Stimulated activated CD4-positive, alpha-beta T cell treated with anti-CD3 and anti-CD28 coated beads, TNF-alpha, amount 100 ng/mL, for 4 hours (primary cell): ENCODE measurements at places on chromosomes 1 and 21.

DNA sequence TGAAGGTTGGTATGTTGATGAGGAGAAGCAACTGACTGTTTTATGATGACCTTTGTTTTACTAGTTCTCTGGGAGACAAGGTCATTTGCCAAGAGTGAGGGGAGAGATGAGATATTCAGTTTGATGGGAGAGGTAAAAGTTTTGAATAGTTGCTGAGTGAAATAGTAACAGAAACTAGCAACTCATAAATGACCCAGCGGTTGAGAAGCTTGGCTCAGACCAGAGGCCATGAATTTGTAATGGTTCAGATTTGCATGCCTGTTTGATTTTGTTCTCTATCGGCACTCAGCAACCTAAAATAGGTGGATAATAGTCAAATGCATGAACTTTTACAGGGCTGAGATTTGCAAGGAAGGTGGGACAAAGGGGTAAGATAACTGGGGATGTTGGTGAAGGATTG lies 6.6 kb downstream of the CCDC30 start:
- DNase-seq = no peak

- DNase-seq = no peak
Observed at GRCh38 chr21:37159053-37159776, 86.2 kb downstream of the TTC3 start.

GRCh38 chr1:35575416-35575958 lies 2.4 kb downstream of the TFAP2E start:
- DNase-seq = no peak

DNA sequence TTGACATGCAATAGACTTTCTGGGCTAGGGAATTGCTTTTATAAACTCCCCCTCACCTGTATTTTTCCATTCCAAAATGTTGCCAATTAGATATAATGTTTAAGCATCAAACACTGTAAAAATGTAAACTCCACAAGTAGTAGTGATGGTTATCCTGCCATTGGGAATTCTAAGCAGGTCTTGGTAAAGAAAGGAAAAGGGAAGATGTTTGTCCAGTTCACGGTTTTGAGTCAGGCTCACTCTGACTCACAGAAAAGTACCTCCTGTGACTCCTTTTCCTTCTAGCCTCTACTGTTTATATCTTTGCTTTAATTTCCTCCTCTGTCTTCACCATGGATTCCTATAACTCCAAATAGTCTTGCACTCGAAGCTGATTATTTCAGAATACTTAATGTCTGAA lies 19.0 kb upstream of the PTPN14 start:
- no peak for DNase-seq

DNA sequence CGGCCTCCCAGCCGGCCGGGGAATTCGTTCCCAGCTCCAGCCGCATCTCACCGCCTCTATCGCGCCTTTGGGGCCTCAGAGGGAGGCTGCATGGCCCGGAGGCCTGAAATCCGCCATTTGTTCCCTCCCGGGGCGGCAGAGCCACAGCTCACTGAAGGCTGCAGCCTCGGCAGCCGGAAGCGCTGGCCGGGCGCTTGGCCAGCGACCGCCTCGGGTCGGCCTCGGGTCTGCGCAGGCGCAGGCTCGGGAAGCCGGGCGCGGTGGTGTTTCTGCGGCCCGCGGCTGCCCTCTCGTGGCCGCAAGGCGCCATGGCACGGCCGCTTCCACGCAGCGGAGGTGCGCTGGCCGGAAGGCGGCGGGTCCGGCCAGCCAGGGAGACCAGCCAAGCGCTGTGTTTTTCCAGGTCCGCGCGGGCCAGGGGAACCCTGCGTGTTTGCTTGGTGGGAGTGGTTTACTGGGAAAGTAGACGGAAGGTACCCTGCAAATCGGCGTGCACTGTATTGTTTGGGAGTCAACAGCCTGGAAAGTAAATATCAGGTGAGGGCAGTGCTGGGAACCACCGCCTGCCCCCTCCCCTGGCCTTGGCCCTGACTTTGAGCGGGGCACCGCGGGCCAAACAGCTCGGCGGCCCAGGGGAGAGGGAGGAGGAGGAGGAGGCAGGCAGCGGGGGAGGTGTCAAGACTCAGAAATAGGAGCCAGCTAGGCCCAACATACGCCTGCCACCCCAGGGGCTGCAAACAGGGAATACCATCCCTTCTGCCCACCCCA lies 52.7 kb upstream of the CD34 start:
- peak; percentile 67 for DNase-seq
